Cardiac muscle cell (in vitro differentiated cells and primary cell): ENCODE measurements at places on chromosomes 12 and 14. TPM values are rescaled to one million over a fixed set of nuclear protein-coding genes. Genes with fewer than 3 reads are reported as not detected.

DNA sequence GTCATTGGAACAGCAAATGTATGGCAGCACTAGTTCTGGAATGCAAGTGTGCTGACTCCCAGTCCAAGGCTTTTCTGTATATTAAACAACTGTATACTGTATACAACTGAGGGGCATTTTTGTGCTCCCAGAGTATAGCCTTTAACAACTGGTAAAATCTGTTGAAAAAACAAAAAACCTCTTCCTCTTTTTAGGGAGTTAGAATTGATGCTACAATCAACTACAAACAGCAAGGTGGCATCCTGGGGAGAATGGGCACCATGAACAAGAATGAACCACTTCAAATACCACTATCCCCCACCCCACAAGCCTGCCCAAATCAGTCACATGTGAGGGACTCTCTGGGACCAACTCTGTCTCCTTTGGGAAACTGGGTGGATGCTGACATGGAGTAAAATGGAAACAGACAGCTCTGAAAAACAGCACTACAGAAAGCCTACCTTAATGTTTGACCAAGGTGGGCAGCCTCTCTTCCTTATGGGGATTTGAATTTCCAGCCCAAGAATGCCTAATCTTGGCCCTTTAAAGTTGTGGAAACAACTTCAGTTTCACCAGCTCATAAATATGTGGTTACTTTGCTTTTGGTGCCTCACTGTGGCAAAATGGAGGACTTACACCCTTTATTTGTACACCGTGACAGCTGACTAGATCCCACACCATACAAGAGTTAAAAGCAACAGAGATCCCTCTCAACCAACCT lies 7.5 kb downstream of the VTI1B start:
- H3K27ac ChIP-seq, result no peak overlapping the region
- no peak overlapping the region for H3K4me3 ChIP-seq
- H3K27me3 ChIP-seq, result no peaks in the 10 kb centered on the region
- H3K4me1 ChIP-seq, result no peaks in the 10 kb centered on the region
- peak; percentile 83 for DNase-seq

DNA sequence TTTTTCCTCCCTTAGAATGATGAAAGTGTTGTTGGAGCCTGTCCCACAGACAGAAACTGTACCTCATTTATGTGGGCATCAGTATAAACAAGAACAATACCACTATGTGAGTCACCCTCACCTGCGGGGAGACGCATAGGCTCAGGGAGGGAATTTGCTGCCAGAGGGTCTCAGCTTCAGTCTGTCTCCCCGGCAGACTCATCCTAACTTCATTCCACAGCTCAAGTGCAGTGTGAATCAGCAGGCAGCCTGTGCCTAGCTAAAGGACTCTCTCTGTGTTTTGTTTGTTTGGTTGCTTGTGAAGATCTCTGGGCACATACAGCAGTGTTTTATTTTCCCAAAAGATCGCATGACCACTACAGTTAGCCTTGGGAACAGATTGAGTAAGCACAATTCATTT lies 98.9 kb downstream of the PRKCH start:
- H3K36me3 ChIP-seq, result no peaks in the 10 kb centered on the region
- no peak for DNase-seq
- H3K27ac ChIP-seq, result peak overlapping the region; percentile 88

- no peaks in the 10 kb centered on the region for H3K27me3 ChIP-seq
- no peak overlapping the region for H3K27ac ChIP-seq
- H3K4me1 ChIP-seq, result peaks cover 7% of the 10 kb centered on the region
Observed at GRCh38 chr12:29158115-29158763, 9.2 kb downstream of the FAR2 start.

DNA sequence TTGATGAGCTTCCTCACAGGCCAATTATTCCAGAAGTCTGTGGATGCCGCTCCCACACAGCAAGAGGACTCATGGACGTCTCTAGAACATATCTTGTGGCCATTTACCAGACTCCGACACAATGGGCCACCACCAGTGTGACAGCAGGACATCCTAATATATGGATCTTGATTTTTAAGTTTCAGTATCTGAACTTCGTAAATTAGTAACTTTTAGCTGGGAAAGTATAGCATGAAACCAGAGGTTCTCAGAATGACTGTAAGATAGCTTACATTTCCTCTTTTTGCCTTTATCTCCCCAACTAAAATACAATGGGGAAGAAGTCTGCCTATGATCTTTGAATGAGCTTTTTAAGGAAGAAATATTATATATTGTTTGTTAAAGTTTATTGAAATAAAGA lies 87.0 kb downstream of the DNAI7 start:
- H3K27ac ChIP-seq, result no peak overlapping the region
- no peaks in the 10 kb centered on the region for H3K36me3 ChIP-seq
- no peak for DNase-seq
- H3K27me3 ChIP-seq, result no peaks in the 10 kb centered on the region

DNA sequence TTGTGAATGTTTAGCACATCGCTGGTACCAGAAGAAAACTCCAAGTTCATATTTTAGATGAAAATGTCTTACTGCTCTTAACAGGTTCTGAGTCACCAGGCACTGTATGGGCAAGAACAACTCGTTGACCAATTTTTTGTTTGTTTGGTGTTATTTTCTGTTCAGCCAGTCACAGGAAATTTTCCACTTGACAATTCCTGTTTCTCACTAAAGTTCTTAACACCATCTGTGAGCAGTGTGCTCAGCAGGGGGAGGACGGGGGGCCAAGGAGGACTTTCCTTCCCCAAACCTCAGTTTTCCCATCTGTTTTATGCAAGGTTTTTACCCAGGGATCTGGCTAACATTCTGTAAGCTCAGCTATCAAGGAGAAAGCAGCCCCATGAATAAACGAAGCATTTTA lies 3.0 kb downstream of the NUAK1 start:
- DNase-seq, result no peak
- H3K4me3 ChIP-seq, result no peak overlapping the region
- H3K4me1 ChIP-seq, result peaks cover 12% of the 10 kb centered on the region
- no peaks in the 10 kb centered on the region for H3K27me3 ChIP-seq
- no peak overlapping the region for H3K27ac ChIP-seq

- H3K36me3 ChIP-seq, result no peaks in the 10 kb centered on the region
- H3K4me3 ChIP-seq, result no peak overlapping the region
- DNase-seq, result no peak
- no peaks in the 10 kb centered on the region for H3K4me1 ChIP-seq
- H3K27ac ChIP-seq, result no peak overlapping the region
- H3K27me3 ChIP-seq, result no peaks in the 10 kb centered on the region
Observed at GRCh38 chr14:75214558-75214957, 38.1 kb upstream of the TMED10 start.

DNA sequence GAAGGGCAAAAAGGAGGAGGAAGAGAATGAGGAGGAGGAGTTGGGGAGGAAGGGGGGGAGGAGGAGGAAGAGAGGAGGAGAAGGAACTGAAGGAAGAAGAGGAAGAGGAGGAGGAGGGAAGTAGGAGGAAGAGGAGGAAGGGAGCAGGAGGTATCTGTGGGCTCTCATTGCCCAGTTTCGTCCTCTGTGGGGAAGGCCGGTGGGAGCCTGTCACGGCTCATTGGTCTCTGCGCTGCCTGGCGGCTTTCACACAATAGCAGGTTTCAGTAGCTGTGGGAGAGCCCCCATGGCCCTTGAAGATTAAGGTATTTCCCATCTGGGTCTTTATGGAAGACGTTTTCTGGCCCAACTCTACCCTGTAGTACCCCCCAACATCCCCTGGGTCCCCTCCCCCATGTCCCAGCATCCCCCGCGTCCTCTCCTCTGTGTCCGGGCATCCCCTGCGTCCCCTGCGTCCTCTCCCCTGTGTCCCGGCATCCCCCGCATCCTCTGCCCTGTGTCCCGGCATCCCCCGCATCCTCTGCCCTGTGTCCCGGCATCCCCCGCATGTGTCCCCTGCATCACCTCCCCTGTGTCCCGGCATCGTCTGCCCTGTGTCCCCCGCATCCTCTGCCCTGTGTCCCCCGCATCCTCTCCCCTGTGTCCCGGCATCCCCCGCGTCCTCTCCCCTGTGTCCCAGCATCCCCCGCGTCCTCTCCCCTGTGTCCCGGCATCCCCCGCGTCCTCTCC lies 278.2 kb upstream of the SFSWAP start:
- no peak overlapping the region for H3K27ac ChIP-seq
- no peaks in the 10 kb centered on the region for H3K4me1 ChIP-seq
- no peaks in the 10 kb centered on the region for H3K36me3 ChIP-seq
- no peak overlapping the region for H3K4me3 ChIP-seq
- peaks cover 5% of the 10 kb centered on the region for H3K27me3 ChIP-seq
- DNase-seq, result no peak

GRCh38 chr14:72401632-72402376 lies 469.6 kb downstream of the RGS6 start:
- H3K27me3 ChIP-seq, result no peaks in the 10 kb centered on the region
- no peaks in the 10 kb centered on the region for H3K36me3 ChIP-seq
- H3K4me1 ChIP-seq, result no peaks in the 10 kb centered on the region

- H3K27ac ChIP-seq, result no peak overlapping the region
- no peaks in the 10 kb centered on the region for H3K36me3 ChIP-seq
- no peaks in the 10 kb centered on the region for H3K27me3 ChIP-seq
- H3K4me1 ChIP-seq, result no peaks in the 10 kb centered on the region
- no peak overlapping the region for H3K4me3 ChIP-seq
Observed at GRCh38 chr14:91636604-91637003, 95.3 kb downstream of the CATSPERB start.

EFCAB11 gene
- polyA plus RNA-seq, result 14.7 and 20.3 TPM in 2 replicates

DNA sequence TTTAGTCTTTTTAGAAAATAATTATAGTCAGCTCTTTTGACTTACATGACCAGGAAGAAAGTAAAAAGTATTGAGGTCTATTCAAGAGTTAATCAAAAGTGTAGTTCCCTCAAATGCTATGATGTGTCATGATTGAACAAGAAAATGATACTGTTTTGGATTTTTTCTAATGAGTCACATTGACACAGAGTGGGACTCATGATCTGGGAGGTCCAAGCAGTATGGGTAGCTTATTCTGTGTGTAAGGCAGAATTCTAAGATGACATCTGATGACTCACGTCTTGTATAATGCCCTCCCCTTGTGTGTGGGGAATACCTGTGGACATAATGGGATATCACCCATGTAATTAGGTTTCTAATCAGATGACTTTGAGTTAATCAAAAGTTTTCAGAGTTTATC lies 178.1 kb upstream of the DDHD1 start:
- peak overlapping the region; percentile 63 for H3K27ac ChIP-seq
- H3K4me1 ChIP-seq, result no peaks in the 10 kb centered on the region
- no peaks in the 10 kb centered on the region for H3K36me3 ChIP-seq
- peak; percentile 8 for DNase-seq
- no peaks in the 10 kb centered on the region for H3K27me3 ChIP-seq
- no peak overlapping the region for H3K4me3 ChIP-seq

CELA1 gene
- polyA plus RNA-seq, result not detected in 2 replicates

HOXC5 gene
- polyA plus RNA-seq, result not detected in 2 replicates

- H3K4me3 ChIP-seq, result peak overlapping the region; percentile 26
- H3K4me1 ChIP-seq, result no peaks in the 10 kb centered on the region
- H3K36me3 ChIP-seq, result no peaks in the 10 kb centered on the region
- H3K27ac ChIP-seq, result no peak overlapping the region
- peaks cover 26% of the 10 kb centered on the region for H3K27me3 ChIP-seq
Observed at GRCh38 chr14:103206836-103207387, 83.7 kb downstream of the TNFAIP2 start.
